DMS53 (cell line): ENCODE measurements at places on chromosomes 6 and 20.

DNA sequence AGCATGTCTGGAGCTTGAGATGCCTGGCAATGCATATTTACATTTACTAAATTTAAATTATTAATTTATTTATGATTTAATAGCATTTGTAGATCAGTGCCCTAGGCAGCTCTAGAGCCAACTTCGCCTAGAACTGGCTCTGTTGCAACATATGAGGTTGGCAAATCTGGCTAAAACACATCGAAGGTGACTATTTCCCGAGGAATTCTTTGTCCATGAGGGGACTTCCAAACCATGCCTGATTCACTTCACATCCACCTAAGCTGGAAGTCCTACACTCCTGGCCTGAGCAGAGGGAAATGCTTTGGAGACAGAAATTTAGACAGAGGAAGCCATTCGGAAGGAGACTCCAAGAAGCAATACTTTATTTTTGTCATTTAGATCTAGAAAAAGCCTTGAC is 211.0 kb upstream of the ARG1 start:
- DNase-seq = no peak

- DNase-seq = no peak
Measured at GRCh38 chr20:21498635-21499034, 15.2 kb downstream of the NKX2-2 start.

DNA sequence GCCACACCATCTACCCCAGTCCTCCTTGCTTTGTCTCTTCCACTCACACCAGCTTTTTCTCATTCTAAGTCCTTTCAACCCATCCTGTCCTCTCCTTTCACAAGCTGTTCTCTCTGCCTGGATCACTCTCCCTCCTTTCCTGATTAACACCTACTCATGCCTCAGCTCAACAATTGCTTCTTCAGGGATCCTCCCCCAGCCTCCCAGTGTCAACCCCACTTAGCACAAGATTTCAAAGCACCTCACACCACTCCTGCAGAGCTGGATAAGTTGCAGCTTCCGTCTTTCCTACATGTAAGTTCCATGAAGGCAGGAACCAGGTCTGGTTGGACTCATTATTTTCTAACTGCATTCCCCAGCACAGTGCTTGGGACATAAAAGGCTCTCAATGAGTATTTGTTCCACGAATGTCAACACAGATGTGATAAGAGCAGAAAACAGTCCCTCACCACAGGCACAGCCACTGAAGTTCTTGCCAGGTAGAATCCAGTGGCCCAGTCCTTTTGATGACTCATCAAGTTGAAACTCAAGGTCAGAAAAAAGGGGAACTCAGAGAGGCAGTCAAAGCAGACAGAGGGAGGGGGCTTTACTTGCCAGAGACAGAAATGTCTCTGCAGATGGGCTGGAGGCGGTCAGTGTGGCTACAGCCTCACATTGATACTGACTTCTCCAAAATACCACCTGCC is 193.4 kb upstream of the PRDM1 start:
- DNase-seq = peak; percentile 52

DNA sequence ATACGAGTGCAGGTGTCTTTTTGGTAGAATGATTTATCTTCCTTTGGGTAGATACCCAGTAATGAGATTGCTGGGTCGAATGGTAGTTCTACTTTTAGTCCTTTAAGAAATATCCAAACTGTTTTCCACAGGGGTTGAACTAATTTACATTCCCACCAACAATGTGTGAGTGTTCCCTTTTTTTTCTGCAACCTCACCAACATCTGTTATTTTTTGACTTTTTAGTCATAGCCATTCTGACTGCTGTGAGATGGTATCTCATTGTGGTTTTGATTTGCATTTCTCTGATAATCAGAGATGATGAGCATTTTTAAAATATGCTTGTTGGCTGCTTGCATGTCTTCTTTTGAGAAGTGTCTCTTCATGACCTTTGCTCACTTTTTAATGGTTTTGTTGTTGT is 1.9 kb upstream of the ZNF831 start:
- no peak for DNase-seq

DNA sequence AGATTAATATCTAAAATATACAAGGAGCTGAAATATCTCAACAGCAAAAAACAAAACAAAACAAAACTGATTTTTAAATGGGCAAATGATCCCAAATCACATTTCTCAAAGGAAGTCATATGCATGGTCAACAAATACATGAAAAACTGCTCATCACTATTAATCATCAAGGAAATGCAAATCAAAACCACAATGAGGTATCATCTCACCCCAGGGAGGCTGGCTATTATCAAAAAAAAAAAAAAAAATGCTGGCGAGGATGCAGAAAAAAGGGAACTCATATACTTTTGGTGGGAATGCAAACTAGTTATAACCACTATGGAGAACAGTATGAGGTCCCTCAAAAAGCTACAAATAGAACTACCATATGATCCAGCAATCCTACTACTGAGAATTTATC is 34.6 kb downstream of the REPS1 start:
- DNase-seq = no peak

DNA sequence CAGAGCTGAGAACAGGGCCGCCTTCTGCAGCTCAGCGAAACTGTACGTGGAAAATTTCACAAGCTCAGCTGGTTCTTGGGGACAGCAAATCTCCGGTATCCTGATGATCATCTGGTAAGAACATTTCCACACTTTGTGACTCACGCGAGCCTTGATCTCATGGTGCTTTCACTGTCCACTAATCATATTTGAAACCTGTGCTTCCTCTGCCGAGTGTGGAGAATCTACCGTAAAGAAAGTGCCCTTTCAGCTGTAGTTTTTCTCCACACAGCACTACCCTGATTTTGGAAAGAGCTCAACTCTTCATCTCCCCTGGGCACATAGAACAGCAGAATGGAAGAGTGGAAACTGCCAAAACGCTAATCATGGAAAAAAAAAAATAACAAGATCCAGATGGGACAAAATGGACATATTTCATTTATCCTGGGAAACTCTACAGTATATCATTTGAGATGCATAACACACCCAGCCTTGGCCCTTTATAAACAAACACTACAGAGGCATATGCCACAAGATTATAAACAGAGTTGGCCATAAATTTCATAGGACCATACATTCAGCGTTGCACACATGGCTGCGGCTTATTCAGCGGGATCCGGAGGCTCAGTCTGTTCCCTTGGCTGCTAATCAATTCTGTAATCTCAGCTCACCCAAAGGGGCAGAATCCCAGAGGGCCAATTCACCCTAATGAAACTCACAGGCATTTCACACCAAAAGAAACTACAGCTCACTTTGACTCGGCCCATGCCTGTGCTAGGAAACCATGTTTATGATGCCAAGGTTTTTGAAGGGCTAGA is 434.5 kb downstream of the HDGFL1 start:
- no peak for DNase-seq

DNA sequence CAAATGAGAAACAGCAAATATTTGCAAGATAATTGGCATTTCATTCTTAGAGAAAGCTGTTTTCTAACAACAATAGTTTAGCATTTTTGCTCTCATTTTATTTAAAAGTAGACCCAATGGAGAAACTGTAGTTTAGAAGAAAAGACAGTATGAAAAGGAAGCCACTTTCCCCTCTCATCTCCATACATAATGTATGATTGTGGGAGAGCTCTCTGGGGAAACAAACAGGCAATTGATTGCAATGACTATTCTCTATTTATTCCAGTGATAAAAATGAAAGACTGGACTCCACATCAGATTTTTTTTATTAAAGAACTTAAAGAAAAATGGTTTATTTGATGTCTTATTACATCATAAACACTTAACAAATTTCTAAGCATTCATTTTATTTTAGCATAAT is 116.8 kb upstream of the SASH1 start:
- no peak for DNase-seq

- DNase-seq = no peak
Measured at GRCh38 chr6:16481697-16482399, 243.5 kb downstream of the GMPR start.

- DNase-seq = no peak
Measured at GRCh38 chr6:11228935-11229654, 3.4 kb downstream of the NEDD9 start.

DNA sequence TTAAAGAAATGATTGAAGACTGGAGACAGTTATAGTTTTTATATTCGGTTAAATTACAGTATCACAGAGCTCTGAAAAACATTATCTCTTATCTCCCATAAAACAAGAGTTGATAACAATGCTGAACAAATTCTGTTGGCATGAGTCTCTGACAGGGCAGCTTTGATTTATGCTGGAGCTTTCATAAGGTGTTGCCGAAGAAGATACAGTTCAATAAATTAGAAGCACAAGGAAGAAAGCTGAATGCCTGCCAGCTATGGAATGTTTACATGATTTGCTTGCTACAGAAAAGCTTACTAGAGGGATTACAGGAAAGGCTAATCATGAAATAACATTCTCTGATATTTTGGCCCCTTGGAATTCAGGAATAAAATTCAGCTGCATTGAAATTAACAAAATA is 431.9 kb upstream of the GJE1 start:
- DNase-seq = no peak

- no peak for DNase-seq
Measured at GRCh38 chr20:46416421-46416820, 10.0 kb upstream of the ELMO2 start.

- DNase-seq = no peak
Measured at GRCh38 chr6:44514085-44514484, 126.6 kb downstream of the CDC5L start.

- DNase-seq = peak; percentile 12
Measured at GRCh38 chr6:133099573-133099972, 141.6 kb upstream of the EYA4 start.

DNA sequence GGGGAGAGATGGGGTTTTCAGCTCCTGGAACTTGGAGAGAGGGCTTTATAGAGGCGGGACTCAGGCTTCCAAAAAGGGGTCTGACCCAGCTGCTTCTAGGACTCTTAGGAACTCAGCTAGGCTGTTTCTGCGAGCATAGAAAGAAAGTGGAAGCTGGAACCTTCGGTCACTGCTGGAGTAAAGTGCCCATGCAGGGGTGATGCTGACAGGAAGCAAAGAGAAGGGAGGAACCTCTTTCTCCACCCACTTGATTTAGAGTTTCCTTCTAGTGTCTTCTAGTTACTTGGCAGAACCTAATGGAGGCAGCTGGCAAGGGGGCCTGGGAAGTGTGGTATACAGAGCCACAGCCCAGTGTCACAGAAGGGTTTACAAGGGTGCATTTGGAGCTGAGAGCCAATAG is 283.6 kb downstream of the QKI start:
- DNase-seq = no peak

DNA sequence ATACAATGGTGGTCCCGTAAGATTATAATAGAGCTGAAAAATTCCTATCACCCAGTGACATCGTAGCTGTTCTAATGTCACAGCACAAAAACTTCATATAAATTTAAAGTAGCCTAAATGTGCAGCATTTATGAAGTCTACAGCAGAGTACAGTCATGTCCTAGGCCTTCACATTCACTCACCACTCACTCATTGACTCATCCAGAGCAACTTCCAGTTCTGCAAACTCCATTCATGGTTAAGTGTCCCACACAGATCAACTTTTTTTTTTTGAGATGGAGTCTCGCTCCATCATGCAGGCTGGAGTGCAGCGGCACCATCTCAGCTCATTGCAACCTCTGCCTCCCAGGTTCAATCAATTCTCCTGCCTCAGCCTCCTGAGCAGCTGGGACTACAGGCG is 20.9 kb upstream of the KCNG1 start:
- DNase-seq = no peak

DNA sequence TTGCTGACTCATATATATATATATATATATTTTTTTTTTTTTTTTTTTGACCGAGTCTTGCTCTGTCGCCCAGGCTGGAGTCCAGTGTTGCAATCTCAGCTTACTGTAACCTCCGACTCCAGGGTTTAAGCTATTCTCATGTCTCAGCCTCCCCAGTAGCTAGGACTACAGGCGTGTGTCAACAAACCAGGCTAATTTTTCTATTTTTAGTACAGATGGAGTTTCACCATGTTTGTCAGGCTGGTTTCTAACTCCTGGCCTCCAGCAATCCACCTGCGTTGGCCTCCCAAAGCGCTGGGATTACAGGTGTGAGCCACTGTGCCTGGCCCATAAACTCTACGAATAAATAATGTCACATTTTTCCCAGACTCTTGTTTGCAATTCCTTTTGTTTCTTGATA is 4.8 kb downstream of the LRP11 start:
- DNase-seq = peak; percentile 85

GRCh38 chr6:79750806-79751205 is 119.7 kb downstream of the SH3BGRL2 start:
- no peak for DNase-seq

DNA sequence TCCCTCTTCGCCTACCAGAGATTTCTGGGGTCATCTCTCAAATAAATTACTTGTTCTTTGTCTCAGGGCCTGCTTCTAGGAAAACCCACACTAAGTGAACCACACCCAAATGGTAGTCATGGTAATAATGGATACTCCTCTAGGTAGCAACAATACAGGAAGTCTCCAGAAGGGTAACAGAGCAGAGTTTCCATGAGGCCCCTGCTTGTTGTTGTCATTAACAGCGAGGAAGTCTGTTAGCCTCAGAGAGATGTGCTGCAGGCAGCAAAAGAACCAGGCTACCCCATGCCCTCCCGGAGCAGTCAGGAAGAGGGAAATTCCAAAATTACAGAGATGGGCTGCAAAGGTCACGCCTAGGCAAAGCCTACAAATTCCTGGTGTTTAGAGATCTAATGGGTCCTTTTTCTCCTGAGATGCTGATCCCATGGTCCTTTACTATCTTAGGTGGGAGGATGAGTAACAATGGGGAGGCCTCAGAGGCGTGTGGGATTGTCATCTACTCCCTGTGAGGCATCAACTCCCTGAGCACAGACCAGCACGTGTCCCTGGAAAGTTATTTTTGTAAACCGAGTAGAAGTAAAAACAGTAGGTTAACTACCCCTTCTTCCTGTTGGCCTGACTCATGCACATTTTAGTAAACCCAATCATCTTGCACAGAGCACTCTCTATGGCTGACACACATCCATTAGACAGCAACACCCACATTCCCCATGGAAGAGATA is 10.1 kb downstream of the ISM1 start:
- DNase-seq = peak; percentile 12

DNA sequence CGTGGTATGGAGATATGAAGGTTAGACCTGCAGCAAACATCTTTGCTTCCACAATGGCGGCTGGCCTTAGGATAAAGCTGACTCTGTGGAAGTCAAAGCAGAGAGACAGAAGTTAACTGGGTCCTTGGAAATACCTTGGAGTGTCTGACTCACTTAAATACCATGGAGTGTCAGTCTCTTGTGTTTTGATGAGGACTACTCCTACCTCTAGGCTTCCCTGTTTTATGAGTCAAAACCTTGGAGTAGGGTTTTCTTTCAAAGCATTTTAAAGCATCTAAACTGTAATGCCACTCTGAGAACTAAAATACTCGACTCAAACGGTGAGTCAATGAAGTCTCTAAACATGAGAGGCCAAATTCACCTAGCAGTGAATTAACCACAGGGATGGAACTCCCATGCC is 329.1 kb downstream of the SAMD5 start:
- DNase-seq = no peak

- DNase-seq = no peak
Measured at GRCh38 chr20:47253872-47254271, 102.6 kb downstream of the ZMYND8 start.
